Activated CD4-positive, alpha-beta T cell treated with anti-CD3 and anti-CD28 coated beads, Interleukin-2, amount 50 U/mL, for 48 hours (primary cell): ENCODE measurements at places on chromosomes 16 and 17.

DNA sequence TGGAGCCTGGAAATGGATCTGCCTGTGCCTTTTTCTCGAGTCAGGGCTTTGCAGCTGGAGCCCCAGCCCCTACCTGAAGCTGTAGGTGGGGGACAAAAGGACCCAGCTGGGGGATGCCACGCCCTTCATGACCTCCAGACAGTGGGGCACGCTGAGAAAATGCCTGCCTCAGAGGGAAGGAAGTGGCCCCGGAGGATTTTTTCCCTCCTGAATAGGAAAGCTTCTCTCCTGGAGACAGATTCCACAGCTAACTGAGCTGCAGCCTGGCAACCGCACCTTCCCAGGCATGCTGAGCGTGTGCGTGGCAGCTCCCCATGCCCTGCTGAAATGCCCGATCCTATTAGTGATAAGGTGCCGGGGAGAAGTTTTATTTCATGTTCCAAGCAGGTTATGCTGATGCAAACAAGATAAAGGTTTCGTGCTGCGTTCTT lies 58.0 kb downstream of the AIPL1 start:
- no peak for DNase-seq

- no peak for DNase-seq
Measured at GRCh38 chr16:760065-760464, 469 bp upstream of the MSLN start.

DNA sequence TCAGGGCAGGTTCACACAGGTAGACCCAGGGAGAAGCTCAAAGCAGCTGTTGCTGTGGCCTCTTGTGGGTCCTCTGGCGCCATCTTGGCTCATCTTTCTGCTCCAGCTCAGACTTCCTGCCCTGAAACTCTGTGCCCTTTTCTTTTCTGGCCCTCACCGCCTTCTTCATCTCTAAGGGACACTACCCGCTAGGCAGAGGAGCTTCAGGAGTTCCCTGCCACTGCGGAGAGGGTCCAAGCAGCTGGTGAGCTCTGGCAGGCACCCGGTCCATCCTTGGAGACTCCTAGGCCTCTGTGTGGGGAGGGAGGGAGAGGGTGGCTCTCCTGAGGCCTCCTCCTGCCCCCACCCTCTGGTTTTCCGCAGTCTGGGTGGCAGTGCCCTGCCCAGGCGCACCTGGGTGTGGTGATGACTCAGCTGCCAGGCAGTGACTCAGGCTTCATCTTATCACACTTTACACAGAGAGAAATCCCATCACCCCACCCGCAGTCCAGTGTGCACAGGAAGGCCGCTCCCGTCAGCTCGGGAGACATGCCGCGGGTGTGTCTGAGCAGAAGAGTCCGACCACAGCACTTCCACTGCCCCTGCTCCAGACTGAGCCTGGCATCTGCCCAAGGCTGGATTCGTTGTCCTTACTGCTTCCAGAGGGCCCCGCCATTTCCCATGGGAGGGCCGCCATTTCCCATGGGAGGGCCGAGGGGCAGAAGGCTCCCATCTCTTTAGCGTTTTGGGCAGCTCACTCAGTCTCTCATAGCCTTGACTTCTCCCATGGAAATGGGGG lies 7.3 kb downstream of the NT5C start:
- DNase-seq = peak; percentile 71

- DNase-seq = no peak
Measured at GRCh38 chr17:76432712-76433336, 20.1 kb downstream of the UBE2O start.

DNA sequence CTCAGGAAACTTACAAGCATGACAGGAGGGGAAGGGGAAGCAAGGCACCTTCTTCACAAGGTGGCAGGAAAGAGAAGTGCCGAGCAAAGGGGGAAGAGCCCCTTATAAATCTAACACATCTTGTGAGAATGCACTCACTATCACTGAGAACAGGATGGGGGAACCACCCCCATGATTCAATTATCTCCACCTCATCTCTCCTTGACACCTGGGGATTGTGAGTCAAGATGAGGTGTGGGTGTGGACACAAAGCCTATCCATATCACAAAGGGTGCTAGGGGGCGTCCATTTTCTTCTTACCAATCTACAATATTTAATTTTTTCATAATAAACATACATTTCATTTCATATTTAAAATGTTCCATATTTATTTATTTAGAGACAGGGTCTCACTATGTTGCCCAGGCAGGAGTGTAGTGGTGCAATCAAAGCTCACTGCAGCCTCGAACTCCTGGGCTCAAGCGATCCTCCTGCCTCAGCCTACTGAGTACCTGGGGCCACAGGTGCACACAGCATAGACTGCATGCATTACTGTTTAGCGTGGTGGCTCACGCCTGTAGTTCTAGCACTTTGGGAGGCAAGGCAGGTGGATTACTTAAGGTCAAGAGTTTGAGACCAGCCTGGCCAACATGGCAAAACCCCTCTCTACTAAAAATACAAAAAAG lies 26.5 kb upstream of the FAAP100 start:
- no peak for DNase-seq

- DNase-seq = no peak
Measured at GRCh38 chr17:13601776-13602551, at the start of gene HS3ST3A1. Gene HS3ST3A1, minus strand, starts transcription at chr17:13601929. Its CDS starts 800 bp downstream, at chr17:13601129.

DNA sequence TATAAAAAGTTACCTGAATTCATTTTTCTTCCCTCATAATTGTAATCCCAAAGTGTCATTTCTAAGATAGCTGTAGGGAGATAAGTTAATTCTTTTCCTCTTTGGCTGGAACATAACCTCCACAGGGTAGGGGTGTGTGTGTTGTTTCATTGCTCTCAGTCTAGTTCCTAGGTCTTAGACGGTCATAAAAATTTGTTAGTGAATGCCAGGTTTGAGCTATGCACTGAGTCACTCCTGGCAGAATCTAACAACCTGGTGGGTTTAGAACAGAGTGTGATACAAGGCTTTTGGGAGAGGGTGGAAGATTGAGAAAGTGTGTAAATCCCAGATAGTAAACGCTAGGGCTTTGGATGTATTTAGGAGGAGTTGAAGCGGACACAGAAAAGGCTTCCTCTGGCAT lies 894 bp upstream of the PHKG2 start:
- DNase-seq = no peak

- DNase-seq = no peak
Measured at GRCh38 chr17:17497845-17498520, 1.8 kb upstream of the RASD1 start.

- peak; percentile 41 for DNase-seq
Measured at GRCh38 chr17:21278450-21279197, 5.9 kb upstream of the MAP2K3 start.

DNA sequence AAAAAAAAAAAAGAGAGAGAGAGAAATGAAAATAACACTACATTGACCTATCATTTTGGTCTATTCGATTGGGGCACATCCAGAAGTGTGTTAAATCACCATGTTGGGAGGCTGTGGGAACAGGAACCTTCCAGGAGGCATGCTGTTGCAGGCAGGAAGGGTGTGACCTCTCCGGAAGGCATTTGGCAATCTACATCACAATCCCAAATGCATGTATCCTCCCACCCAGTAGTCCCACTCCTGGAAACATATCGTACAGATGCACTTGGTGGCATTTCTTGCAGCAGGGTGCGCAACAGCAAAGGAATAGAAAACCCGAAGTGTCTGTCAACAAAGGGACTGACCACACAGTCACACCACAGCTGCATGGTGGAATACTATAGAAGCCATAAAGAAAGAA lies 7.9 kb downstream of the PLLP start:
- DNase-seq = no peak

DNA sequence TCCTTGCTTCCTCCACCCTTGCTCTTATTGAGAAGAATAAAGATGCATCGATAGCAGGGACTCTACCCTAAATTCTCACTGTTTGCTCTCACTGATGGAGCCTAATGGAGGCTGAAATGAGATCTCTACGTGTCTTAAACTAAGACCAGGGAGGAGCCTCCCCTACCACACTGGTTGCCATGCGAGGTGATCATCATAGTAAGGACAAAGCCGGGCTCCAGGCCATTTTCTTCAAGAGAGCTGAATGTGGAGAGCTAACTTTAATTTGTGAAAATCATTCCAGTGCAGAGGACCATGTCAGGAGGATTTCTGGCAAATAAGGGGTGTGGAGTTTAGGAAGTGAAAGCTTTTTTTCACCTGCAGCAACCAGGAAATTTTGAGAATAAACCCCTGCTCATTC lies 5.6 kb downstream of the CDH11 start:
- DNase-seq = no peak

DNA sequence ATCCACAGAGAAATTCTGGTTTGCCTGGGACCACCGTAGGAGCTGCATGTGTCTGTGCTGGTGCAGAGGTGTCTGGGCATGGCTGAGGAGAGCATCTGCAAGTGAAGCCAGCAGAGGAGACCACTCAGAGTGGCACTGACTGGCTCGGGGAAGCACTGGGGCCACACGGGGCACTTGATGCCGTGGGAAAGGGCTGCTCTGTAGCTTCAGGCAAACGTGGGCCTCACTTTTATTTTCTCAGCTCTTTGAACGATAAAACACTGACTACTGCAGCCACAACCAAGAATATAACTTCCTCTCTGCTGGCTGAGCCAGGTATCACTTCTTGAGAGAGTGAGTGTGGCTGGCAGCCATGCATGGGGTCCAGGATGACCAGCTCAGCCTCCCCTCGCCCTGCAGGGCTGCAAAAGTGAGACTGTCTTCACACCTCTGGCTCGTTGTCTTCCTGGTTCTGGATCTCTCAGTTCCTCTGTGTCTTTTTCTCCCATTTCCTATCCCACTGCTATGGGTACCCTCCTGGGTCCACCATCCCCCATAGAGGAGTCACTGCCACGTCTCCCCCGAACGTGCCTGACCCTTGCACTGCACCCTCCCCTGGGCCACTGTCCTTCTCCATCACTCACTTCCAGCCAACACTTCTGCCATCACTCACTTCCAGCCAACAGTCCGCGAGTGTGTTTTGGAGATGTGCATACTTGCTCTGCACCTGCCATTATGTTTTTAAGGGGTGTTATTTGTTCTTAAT lies 201.4 kb upstream of the CHMP6 start:
- DNase-seq = peak; percentile 37

DNA sequence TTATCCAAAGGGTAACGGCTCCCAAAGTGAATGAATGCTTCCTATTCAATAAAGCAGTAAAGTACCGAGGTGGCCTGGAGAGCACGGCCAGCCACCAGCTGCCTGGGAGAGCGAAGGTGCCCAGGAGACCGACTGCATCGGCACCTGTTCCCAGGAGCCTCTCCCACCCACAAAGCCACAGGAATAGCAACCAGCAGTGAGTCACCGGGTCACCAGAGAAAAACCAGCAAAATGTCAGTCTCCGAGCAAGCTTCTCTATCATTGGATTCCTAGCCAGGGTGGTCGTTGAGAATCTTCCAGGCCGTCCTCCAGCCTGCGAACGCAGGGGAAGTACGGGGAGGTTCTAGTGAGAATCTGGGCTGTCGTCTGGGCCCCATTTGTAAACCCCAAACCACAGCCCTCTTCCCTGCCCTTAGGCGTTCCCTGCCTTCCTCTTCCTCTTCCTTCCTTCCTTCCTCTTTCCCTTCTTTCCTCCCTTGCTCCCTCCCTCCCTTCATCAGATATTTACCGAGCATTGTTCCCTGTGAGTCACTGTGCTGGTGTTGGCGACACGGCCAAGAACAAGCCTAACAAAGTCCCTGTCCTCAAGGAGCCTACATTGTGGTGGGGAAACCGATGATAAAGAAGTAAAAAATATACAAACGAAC lies 114.6 kb downstream of the SLC39A11 start:
- DNase-seq = no peak

- no peak for DNase-seq
Measured at GRCh38 chr17:75508931-75509361, 6.4 kb downstream of the CASKIN2 start.

- DNase-seq = no peak
Measured at GRCh38 chr16:66487580-66488275, 60.6 kb downstream of the BEAN1 start.

- no peak for DNase-seq
Measured at GRCh38 chr17:37787055-37787757, 42.3 kb upstream of the HNF1B start.

DNA sequence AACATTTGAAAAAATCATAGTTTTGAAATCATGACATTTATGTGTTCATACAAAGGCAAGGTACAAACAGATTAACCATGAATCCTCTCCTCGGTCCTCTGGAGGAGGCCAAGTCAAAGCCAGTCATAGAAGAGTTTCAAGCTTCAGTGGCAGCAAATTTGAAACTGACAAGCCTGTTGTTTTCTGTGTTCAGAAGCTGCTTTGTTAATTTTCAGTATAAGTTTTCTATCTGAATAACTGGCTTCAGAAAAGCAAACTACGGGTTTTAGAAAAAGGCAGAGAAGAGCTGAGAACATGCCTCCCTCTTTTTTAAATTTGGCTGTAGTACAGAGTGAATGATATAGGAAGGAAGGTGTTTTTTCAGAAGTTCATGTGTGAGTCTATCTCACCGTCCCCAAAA lies 79.6 kb upstream of the CLEC18B start:
- no peak for DNase-seq

- DNase-seq = no peak
Measured at GRCh38 chr16:20899477-20900298, 470 bp downstream of the DCUN1D3 start.

DNA sequence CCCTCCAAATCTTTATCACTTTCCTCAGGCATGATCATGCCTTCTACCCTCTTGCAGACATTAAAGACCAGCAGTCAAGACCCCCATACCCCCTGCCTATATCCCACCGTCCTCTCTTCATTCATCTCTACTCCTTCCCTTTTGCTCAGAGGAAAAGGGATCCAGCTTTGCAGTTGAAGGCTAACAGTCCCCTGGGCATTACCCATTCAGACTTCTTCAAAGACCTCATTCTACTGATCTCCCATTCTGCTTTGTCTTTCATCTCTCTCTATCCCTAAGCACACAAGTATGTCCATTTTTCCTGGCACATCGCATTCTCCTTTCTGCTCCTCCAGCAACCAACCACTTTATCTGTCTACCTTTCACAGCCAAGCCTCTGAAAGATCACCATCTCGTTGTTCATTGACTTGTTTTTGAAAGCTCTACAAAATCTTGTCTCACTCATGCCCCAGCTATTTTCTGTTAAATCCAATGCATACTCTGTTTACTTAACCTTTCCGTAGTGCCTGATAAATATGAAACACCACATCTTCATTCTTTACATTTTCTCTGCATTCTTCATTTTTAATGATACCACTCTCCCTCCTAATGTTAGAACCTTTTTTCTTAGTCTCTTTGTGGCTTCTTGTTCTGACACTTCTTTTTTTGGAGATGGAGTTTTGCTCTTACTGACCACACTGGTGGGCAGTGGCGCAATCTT lies 14.1 kb upstream of the LCMT1 start:
- no peak for DNase-seq

DNA sequence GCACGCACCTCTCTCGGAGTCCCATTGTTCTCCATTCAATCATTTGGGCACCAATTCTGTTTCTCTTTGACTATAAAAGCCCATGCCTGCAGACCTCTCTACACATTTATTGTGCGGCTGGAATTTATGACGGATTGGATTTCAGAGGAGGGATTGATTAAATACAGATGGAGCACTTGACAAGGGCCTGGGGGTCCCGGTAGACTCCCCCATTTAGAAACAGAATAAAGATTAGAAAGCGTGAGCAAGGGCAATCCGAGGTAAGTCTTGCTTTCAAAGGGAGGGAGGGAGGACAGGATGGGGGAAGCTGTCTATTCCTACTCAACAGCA lies 15.1 kb upstream of the PITPNM3 start:
- no peak for DNase-seq
